ENCODE measurements at places on chromosomes 11 and 22.
A peak's percentile ranks its signal among the peaks of the same experiment; 100 is the strongest.

GRCh38 chr22:19955241-19956128 is 13.9 kb upstream of the TXNRD2 start:
- DNase-seq: no peak

GRCh38 chr11:129375751-129376657 is at the start of gene BARX2:
TSS of gene BARX2 (plus strand) at chr11:129375848. CDS start at chr11:129376036, 188 bp downstream.
- DNase-seq: peak; percentile 60

- peak; percentile 43 for DNase-seq
These were observed 87.6 kb downstream of the STIM1 start for GRCh38 chr11:3942956-3943497.

DNA sequence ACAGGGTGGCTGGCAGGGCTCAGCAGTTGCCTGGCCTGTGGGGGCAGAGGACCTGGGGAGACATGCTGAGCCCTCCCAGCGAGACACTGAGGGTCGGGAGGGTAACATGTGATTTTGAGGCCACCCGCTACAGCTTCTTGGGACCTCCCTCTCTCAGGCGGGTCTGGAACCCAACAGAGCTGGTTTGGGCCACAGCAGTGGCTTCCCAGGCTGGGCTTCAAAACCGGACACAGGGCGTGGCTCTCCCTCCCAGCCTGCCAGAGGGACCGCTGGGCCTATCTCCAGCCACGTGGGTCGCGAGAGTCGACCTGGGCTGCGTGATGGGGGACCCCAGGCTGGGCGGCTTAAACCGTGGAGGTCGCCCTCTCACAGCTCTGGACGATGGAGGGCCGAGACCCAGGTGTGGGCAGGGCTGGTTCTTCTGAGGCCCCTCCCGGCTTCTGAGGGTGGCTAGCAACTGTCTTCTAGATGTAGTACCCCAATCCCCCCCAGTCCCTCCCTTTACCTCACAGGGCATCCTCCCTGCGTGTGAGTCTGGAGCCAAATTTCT is 91.7 kb downstream of the KCNQ1 start:
- DNase-seq: no peak

- peak; percentile 44 for DNase-seq
These were observed 103.7 kb downstream of the PICALM start for GRCh38 chr11:85965202-85965601.

GRCh38 chr11:69604055-69604454 is 36.9 kb upstream of the CCND1 start:
- DNase-seq: peak; percentile 41

DNA sequence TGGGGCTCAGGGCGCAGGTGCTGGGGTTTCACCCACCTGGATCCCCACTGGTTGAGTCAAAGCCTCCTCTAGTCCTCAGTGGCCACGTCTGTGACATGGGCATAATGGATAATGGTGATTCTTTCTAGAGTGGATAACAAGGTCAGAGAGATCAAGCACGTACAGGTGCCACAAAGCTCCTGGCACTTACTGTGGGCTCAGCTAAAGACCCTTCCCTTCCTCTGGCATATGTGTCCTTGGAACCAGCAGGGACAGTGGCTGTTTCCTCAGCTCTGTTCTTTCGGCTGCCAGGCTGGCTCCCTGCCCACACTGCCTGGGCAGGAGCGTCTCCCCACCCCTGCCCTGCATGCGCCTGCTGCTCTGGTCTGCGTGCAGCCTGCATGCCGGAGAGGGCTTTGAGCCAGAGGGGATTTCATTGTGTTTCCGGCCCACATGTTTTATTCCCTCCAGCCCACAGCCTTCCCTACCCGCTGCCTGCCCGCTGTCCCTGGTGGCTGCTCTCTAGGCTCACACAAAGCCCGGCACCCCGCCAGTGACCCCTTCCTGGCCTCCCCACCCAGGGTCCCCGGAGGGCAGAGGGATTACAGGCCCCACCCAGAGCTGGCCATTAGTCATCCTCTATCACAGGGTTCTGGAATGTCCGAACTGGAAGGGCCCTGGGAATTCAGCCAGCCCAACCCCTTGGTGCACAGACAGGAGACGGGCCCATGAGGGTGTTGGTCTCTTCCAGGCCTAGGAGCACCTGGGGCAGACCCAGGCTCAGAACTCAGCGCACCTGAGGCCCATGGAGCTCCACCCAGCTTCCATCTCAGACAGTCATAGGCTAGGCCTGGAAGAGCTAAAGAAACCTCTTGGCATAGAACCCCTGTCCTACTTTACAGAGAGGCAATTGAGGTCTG is 55.3 kb upstream of the GCAT start:
- DNase-seq: peak; percentile 99

- DNase-seq: no peak
These were observed 259.6 kb downstream of the NTM start for GRCh38 chr11:131629925-131630540.

GRCh38 chr11:57217053-57217452 is 20.0 kb downstream of the APLNR start:
- no peak for DNase-seq

All from EH (cell line).